Osteoblast (primary cell): ENCODE measurements at places on chromosomes 11 and 22.
A peak's percentile ranks its signal among the peaks of the same experiment; 100 is the strongest.

- no peak for DNase-seq
Observed at GRCh38 chr11:57278721-57279095, 41.7 kb upstream of the APLNR start.

DNA sequence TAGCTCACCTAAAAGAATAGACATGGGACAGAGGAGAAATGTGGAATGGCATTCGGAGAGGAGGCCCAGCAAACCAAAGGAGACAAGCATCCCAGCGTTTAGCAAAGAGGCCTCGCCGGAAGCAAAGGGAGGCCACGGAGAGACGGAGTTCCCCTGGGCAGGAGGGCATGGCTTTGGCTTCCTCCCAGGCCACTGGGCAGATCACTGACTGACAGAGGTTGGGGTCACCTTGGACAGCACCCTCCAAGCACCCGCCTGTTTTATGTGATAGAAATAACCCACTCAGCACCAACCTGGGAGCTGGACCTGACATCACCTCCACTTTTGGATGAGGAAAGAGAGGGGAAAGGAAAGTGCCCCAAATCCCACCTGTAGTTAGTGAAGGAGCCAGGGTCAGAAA, 434.1 kb downstream of the BRD1 start:
- DNase-seq, result no peak

GRCh38 chr11:113778111-113778910, 1.3 kb upstream of the CLDN25 start:
- no peak for DNase-seq

DNA sequence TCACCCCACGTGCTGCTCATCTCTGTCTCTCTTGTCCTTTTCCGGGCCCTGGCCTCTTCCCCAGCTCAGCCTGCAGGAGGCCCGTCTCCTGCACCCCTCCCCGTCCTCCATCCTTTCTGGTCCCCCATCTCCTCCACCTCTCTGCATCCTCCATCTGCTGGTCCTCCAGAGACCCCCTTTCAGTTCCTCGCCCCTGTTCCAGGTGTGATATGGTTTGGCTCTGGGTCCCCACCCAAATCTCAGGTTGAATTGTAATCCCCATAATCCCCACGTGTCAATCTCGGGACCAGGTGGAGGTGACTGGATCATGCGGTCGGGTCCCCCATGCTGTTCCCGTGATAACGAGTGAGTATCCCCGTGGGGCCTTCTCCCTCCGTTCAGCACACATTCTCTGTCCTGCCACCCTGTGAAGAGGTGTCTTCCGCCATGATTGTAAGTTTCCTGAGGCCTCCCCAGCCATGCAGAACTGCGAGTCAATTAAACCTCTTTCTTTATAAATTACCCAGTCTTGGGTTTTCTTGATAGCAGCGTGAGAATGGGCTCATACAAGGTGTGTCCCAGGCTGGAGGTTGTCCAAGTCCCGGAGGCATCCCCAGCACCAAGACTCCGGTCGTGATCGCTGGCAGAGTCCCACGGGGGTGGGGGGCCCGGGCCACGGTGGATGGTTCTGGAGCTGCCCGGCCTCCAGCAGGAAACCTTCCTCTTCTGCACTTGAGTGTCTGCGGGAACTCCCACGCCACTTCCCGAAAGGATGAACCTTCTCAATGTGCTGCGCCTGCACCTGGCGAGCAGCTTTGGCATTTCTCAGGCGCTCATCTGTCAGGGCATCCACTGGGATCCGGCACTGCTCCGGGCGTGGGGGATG, 29.0 kb upstream of the TOLLIP start:
- no peak for DNase-seq

- no peak for DNase-seq
Observed at GRCh38 chr11:16335236-16335962, 20.9 kb downstream of the SOX6 start.

- peak; percentile 92 for DNase-seq
Observed at GRCh38 chr22:37457093-37457893, 28.9 kb downstream of the MFNG start.

DNA sequence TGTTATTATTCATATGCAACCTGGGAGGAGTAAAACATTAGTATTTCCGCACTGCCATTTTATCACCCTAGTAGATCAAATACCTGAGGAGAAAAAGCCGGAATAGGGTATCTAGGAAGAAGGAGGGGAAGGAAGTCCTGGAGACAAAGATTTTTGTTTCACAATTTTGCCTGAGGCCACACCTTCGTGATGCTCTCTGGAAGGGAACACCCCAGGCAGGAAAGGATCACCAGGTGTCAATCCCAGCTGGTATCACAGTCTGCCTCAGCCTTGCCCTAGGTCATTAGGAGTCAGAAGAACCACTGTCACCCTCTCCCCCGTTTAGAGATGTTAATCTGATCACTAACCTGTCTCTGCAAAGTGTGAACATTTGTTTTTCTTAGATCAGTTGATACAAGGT, 35.4 kb upstream of the IGSF9B start:
- DNase-seq, result peak; percentile 39

- DNase-seq, result no peak
Observed at GRCh38 chr22:20834725-20835124, 23.9 kb downstream of the PI4KA start.

DNA sequence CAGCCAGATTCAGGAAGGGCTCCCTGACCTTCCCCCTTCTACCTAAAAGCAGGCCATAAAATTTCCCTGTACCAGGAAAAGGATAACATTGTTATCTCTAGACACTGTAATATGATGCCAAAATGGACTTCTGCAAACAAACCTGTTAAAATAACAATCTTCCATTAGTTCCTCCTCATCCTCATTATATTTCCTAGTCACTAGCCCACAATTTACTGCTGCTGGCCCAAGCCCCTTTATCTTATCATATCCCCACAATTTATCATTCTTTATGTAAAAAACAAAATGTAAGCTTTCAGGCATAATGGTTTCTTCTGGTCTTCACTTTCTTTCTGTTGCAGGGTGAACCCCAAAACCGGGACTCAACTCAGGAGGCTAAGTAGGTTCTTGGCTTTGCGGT, 1132.1 kb upstream of the CNTN5 start:
- DNase-seq, result no peak

GRCh38 chr11:125517116-125517770, 21.2 kb upstream of the FEZ1 start:
- peak; percentile 32 for DNase-seq

- peak; percentile 68 for DNase-seq
Observed at GRCh38 chr11:75263944-75264349, 23.4 kb downstream of the TPBGL start.

DNA sequence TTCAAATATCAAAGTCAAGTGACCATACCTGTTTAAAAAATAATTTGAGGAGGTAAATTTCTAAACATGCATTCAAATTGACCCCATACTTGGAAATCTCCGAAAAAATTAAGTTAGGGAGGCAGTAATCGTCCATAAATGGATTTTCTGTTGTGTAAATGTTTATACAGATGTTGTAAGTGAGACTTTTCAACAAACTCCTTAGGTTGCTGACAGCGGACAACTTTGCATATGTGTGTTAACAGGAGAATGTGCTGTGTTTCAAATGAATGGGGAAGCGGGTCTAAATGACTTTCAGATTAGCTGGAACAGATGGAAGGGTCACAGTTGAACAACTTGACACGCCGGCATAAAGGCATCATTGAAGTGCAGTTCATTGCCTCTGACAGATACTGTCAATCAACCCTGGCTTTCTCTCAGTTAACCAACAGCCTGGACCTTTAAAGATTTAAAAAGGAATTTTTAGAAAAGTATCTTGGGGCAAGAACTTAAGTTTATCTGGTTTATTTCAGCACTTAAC, 98.2 kb upstream of the DBX1 start:
- DNase-seq, result no peak

- DNase-seq, result no peak
Observed at GRCh38 chr11:64098318-64098831, 62.6 kb downstream of the FLRT1 start.

DNA sequence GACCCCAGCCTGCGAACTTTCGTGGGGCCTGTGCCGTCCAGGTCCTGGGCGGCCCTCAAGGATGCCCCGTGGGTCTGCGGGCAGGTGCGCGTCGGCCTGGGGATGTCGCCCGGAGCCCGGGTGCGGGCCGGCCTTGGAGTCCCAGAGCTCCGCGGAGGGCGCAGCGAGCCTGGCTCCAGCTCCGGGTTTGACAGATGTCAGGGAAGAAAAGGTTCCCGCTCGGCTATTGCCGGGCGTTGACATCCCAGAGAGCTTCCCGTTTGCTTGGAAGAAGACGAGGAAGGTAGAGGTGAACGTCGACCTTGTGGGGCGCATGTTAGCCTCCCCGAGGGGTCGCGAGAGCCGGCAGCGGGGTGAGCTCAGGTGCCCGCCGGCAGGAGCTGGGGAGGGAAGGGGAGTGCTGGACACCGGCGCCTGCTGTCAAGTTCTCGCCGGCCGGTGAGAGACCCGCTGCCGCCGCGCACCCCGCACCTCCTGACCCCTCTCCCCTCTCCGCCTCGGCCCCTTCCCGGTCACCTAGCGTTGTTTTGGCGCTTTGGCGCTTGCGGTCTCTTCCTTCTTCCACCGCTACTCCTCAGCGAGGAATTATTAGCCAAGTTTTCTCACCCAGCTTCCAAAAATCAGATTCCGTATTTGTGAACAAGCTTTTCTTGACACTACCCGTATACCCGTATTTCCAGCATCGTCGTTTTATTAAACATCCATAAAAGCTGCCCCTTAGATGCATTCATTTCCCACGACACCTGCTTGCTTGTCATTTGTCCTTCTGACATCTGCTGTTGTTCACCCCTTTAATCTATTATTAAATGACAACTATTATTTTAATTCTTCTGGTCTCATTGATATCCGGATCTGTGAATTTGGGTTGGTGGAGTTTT, 1.3 kb downstream of the BMAL1 start:
- no peak for DNase-seq

DNA sequence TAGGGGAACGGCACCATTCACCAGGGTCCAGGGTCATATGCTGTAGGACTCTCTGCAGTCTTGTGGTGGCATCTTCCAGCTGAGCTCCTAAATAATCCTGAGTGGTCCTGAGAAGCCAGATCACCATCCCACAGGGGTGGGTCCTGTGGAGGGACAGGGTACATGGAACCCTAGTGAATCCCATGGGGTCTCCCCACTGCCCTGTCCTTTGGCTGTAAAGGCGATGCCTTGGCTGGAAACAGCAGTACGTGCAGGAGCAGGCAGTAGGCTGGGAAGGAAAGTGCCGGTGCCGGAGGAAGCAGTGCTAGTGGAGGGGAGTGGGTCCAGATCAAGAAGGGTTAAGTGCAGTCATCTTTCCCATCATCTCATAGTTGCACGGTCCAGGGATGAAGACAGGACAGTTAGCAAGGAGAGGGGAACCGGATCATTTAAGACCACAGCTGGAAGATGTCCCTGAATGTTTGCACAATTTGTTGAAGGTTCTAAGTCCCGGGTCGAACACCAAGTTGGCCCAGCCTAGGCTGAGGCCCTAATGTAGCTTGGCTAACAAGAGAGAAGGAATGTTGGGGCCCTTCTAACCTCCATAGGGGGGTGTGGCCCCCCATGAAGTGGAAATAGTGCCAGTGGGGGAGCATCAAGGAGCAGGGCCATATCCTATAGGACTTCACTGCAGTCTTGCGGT, 18.1 kb downstream of the TSPAN32 start:
- peak; percentile 62 for DNase-seq

- no peak for DNase-seq
Observed at GRCh38 chr11:104892723-104893511, 5.3 kb downstream of the CASP12 start.

DNA sequence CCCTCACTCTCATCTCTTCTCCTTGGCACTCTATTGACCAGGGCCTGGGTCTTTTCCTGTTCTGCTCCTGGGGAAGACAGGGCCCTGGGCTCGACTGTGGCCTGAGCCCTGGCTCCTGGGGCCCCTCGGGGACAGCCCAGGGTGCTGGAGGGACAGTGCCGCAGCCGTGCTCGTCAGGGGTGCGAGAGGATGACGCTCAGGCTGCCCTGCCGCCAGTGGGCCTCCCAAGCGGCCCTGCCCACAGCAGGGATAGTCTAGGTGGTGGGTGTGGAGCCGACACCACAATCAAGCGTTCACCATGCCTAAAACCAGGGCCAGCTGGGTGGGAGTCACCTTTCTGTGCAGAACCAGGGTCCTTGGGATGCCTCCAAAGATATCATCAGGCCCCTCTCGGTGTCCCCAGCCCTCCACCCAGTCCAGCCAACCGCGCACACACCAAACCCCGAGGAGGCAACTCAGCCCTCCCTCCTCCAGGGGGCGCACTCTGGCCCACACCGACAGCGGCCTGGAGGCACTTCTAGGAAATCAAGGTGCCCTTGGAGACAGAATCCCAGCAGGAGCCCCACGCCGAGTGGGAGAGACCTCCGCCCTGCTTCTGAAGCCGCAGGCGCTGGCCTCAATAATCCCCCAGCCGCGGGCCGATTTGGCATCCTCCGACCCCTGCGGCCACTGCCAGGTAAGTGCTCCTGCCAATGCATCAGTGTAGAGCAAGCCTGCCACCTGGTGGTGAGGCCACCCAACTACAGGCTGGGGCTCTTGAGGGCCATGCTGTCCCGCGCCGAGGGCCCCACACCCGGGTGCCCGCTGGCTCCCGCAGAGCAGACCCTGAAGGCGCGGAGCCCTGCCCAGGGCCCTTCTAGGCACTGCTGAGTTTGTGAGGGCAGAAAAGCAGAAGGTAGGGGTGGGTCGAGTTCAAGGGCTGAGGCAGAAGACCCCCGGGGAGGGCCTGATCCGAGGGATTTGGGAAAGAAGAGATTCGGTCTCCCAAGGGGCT, 496.4 kb downstream of the BUD13 start:
- DNase-seq, result peak; percentile 90

DNA sequence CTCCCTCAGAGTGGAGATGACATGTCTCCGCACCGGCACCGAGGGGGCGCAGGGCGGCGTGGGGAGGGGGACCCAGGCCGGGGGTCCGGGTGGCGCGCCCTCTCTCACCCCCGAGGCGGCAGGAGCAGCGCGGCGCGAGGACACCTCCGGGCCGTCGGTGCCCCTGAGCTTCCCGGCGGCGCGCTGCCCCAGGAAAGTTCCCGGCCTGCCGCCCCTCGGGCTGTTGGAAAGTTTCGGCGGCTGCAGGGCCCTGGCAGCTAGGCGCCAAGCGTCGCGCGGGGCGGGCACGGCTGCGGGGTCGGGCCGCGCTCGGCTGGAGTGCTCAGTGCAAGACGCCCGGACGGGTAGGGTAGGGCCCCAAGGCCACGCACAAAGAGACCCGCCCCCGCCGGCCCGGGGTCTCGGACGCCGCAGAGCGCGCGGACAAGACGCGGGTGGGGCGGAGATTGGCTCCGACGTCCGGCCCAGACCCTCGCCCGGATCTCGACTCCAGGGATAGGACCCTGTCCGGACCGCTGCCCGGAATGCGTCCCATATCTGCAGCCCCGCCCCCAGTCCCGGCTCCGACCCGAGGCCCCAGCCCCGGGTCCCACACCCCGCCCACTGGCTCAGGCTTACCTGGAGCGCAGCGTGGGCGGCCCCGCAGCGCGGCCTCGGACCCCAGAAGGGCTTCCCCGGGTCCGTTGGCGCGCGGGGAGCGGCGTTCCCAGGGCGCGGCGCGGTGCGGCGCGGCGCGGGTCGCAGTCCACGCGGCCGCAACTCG, 471 bp downstream of the ARVCF start:
- peak; percentile 81 for DNase-seq

- peak; percentile 77 for DNase-seq
Observed at GRCh38 chr11:47981667-47982404, 1.5 kb downstream of the PTPRJ start.
